NCI-H1930 (cell line): ENCODE measurements at places on chromosomes 4 and X.

DNA sequence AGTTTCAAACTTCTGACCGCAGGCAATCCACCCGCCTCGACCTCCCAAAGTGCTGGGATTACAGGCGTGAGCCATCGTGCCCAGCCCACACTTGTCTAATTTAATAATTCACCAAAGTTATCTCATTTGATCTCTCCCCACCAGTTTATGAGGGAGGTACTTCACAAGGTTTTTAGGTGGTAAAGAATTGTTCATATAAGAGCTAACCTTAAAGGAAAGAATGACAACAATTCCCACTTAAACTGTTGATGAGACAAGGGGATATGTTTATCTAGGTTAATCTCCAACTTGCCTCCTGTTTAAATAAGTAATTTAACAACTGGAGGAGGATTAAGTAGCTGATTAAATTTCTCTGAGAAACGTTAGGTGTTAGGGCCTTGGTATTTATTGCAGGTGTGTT, 117.6 kb upstream of the CBLL2 start:
- DNase-seq = no peak

- no peak for DNase-seq
These were observed 41.5 kb upstream of the HPRT1 start for GRCh38 chrX:134418317-134419113.

DNA sequence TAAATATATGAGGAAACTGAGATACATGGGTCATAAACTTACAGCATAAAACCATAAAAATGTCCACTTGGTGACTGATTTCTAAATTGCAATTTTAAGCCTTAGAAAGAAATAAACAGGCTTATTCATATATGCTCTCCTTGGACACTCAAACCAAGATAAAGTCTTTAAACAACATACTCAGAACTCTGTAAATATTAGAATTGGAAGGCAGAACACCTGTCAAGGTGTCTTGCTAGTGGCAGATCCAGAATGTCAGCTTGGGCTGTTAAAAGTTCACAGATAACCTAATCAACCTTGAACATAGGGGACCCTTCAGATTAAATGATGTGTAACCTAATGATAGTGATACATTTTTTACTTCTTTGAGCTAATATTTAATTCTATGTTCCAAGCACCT, 208.1 kb upstream of the ARSJ start:
- no peak for DNase-seq

DNA sequence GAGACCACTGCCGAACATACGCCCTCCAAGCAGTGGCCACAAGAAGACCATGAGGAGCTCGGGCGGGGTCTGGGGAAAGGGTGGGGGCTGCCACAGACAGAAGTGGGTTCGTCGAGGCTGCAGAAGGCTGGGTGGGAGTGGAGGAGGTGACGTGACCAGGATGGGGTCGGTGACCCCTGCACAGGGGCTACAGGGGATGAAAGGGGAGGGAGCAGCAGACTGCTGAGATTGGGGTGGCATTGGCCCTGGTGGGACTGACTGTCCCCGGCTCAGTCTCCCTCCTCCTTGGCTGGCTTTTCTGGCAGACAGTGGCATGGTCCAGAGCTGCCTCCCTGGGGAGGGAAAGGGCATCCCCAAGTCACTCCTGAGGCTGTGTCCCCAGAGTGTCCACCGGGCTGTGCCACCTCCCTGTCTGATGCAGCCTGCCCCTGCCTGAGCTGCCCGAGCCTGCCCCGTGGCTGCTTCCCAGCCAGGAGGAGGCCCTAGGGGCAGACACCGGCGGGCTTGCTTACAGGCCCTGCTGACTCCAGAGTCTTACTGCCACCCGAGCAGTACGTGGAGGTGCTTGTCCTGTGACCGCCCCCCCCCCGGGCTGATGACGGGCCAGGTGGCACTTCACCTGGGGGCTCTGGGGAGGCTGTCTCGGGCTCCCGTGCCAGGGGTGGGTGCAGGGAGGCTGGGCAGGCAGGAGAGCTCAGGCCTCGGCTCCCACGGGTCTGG, 7.2 kb downstream of the SH3BP2 start:
- no peak for DNase-seq

DNA sequence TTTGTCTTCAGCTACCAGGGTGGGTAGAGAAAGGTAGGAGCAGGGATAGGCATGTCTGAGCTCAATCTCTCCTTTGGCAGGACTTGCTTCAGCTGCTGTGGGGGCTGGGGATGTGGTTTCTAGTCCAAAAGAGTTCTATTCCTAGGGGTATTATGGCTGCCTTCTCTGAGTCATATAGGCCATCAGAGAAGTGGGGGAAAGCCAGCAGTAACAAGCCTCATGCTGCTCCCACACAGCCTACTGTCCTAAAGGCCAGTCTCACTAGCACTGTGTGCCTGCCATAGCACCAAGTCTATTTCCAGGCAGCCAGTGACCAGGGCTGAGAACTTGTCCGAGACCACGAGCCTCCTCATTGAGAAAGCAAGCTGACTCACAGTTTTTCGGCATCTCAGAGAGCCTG, 270.6 kb downstream of the DCAF12L2 start:
- no peak for DNase-seq

- no peak for DNase-seq
These were observed 9.8 kb upstream of the HERC3 start for GRCh38 chr4:88582493-88582892.

DNA sequence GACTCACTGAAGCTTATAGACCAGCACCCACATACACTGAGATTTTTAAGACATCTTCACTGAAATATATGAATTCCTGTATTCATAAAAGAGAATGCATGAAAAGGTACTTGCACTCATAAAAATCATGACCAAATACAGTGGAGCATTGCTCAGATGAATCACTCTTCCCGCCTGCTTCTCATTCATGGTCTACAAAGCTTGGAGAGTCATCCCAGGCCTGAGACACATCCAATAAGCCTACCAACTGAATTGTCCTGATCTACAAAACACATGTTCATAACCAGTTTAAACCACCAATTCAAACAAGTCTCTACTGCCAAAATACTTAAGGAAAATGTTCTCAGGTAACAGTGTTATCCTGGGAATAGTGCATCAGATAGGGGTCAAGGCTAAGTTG, 38.1 kb downstream of the PROM1 start:
- no peak for DNase-seq

- no peak for DNase-seq
These were observed 268.7 kb downstream of the SLC39A8 start for GRCh38 chr4:102076622-102077021.

DNA sequence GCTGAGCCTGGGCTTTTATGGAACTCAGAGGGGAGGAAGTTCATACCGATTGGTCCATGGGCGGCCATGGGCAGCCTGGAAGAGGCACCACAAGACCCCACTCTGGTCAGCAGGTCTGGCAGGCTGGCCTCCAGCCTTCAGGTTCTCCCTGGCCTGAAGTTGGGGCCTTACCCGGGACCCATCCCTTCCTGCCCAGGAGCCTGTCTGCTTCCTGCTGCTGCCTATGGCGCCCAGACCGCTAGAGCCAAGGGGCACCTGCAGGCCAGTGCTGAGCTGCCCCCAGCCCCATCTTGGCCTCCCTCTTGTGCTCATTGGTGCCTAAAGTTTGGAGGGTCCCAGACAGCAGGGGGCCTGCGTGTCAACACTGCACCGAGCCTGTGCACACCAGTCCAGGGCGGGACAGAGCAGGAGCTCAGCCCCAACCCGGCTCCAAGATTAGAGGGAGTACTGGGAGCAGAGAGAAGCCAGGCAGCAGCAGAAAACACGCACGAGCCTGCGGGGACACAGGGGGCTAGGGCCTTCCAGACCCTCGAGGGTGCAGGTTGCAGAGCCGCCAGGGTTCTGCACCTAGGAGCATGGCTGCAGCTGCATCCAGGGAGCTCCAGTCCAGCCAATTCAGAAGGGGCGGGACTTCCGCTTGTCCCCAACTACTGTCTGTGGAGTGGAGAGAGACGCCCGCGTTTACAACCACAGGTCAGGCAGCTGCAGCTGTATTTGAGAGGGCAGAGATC, 30.7 kb upstream of the ZNF280C start:
- DNase-seq = no peak

GRCh38 chrX:30741545-30741944, 88.3 kb downstream of the GK start:
- DNase-seq = no peak

- DNase-seq = peak; percentile 7
These were observed 190.5 kb downstream of the RRAGB start for GRCh38 chrX:55907968-55908607.

DNA sequence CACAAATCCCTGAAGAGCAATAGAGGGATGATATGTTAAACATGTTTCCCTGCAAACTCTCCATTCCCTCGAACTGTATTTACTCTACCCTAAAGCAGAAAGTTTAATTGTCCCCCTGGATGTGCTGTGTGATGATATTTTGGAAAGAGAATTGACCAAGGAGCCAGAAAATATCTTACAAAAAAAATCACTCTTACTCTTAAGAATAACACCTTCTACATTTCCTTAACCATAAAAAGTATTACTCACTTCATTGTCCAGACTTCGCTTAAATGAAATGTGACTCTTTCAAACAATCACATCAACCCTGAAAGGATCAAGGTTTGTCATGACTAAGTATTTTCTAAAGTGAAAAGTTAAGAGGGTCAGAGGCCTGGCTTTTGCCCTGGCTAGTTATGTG, 49.0 kb upstream of the EGFL6 start:
- no peak for DNase-seq

GRCh38 chr4:141159027-141159426, 25.8 kb upstream of the RNF150 start:
- DNase-seq = no peak

DNA sequence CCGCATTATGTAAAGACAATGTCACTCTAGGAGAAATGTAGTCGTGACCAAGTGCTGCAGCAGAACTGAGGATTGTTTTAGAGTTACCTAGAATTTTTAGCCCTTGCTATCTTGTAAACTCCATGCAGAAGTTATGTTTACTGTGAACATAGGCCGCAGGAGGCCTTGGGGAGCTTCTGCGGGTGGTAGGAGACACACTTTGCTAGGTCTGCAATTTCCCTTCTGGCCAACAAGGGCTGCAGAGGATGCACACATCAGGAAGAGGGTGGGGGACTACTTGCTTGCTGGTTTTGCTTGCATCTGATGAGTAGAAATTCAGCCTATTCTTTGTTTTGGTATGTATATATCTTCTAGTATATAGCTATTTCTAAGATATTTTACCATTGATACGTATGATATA, 23.1 kb downstream of the BANK1 start:
- no peak for DNase-seq

DNA sequence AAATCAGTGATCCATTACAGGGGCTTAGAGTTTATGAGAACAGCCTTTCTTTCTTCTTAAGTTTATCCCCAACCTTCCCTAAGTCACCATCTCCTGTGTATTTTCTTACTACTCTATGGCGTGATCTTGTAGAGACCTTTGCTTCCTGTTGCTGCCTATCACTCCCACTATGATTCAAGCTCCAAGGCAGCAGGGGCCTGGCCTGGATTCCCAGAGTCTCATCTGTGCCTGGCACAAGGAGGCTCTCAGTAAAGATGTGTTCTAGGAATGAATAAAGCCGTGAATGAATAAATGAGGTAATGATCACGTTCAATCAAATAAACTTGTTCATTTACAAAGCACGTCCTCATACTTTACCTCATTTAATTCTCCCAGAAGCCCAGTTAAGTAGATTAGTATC, 45.4 kb downstream of the CC2D2A start:
- DNase-seq = no peak

DNA sequence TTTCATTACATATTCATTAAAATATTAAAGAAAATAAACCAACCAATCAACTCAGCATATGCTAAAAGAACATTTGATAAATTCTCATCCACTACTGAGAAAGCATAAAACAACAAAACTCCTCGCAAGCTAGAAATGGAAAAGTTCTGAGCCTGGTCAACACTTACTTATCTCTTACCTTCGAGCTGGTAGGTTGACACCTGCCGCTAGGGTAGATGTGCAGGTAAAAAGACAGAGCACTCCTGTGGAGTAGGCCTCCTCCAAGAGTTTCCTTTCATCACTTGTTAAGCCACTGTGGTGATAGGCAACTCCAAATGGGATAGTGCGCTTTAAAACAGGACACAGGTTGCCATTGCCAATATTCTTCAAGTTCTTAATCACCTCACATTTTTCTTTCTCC, 18.9 kb downstream of the HELQ start:
- DNase-seq = no peak

GRCh38 chr4:123104310-123105025, 182.1 kb upstream of the NUDT6 start:
- DNase-seq = no peak

DNA sequence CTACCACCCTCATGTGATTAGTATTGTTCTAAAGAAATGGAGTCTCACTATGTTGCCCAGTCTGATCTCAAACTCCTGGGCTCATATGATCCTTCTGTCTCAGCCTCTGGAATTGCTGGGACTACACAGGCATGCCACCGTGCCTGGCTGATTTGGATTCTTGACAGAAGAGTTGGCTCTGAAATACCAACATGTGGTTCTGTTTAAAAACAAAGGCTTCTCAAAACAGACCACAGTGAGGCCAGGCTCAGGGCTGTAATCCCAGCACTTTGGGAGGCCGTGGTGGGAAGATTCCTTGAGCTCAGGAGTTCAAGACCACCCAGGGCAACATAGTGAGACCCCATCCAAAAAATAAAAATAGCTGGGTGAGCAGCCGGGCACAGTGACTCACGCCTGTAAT, 126.7 kb downstream of the DHRSX start:
- no peak for DNase-seq

GRCh38 chr4:108068442-108068841, 78.8 kb downstream of the HADH start:
- no peak for DNase-seq

DNA sequence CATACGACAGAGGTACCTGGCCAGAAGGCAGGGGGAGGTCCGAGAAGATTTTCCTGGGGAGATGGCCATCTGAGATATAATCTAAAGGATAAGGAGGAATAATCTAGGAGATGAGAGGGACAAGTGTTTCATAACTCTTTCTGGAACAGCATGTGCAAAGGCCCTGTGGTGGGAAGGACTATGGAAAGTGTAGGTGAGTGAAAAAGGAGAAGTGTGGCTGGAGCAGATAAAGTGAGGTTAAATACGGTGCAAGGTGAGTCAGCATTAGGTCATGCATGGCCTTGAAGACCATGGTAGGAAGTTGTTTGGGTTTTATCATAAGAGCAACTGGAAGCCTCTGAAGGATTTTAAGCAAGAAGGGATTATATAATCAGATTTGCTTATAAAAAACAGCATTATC, 34.6 kb upstream of the MTM1 start:
- no peak for DNase-seq

DNA sequence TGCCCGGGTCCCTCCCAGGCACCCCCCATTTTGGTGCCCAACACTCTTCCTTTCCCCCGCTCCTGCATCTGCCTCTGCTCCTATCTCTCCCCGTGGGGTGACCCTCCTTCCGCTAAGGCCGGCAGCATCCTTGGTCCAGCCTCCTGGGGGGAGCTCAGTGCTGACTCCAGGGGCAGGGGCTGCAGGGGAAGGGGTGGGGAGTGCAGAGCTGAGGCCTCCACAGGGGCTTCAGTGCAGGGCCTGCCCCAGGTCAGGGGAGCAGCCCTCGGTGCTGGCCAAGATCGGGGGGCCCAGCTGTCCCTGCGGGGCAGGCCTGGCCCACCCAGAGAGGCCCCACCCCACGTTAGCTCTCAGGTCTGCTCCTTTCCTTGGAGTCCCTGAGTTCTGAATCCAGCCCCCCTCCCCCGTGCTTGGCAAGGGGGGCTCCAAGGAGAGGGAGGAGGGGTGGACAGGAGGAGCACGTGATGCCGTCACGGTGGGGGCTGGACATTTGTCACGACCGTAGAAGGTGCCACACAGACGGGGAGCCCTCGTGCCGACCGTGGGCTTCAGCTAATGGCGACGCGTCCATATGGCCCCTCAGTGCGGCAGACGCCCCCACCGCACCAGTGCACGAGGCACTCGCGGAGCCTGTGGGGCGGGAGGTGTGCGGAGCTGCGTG, 63.5 kb upstream of the ADRA2C start:
- DNase-seq = no peak

- no peak for DNase-seq
These were observed 177.1 kb downstream of the CBR4 start for GRCh38 chr4:168832763-168833575.

- DNase-seq = peak; percentile 86
These were observed at the start of gene TBC1D19 for GRCh38 chr4:26583865-26584652. TSS of gene TBC1D19 (plus strand) at chr4:26584084. CDS start at chr4:26584194, 110 bp downstream.
